Natural killer cell (primary cell): ENCODE measurements at places on chromosomes 5 and 9. TPM values are rescaled to one million over a fixed set of nuclear protein-coding genes. Genes with fewer than 3 reads are reported as not detected.

DNA sequence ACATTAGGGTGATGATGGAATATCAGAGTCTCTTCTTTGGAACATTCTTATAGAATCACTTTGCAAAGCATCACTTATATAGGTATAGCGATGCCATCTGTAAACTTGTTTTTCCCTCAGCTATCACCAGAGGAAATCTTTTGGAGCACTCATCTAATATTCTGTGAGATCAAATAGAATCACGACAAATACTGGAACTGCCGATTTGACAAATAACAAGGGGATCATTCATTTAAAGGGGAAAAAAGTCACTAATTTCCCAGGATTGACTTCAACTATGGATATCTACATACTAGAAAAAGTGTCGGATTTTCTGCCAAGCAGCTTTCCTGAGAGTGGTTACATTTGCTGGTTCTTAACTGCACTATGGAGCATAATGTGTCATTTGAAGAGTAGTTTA, 178.6 kb downstream of the NR2F1-AS1 start:
- no peak overlapping the region for H3K27ac ChIP-seq
- no peaks in the 10 kb centered on the region for H3K4me1 ChIP-seq
- no peaks in the 10 kb centered on the region for H3K27me3 ChIP-seq
- H3K36me3 ChIP-seq: no peaks in the 10 kb centered on the region

DNA sequence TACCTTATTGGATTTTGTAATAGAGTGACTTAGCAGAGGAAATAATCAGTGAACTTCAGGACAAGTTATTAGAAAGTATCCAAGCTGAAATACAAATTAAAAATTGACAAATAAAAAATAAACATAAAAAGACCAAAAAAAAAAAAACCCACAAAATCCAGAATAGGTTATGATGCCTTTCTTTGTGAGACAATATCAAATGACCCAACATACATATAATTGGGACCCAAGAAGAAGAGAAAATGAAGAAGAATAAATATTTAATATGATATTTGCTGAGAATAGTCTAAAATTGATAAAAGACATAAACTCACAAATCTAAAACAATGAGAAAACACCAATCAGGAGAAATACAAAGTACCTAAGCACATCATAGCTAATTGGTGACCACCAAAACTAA, 81.8 kb downstream of the ICE1 start:
- H3K27ac ChIP-seq: no peak overlapping the region
- H3K4me1 ChIP-seq: no peaks in the 10 kb centered on the region
- H3K4me3 ChIP-seq: no peak overlapping the region
- no peak for DNase-seq
- no peaks in the 10 kb centered on the region for H3K36me3 ChIP-seq

DNA sequence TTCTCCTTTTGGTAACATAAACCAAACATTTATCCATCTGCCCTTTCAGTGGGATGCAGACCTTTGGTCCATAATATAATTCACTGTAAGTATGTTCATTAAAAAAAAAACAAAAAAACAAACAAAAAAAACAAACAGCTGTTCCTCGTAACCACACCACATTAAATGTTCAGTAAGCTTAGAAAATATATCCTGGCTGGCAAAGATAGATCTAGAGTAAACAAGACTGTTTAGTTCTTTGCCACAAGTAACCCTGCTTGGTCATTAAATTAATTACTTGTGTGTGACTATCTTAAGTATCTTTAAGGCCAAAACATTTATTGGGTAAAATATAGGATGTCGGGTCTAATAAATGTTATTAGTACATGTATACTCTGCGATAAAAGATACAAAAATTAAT, 1717.1 kb downstream of the EFNA5 start:
- no peak for DNase-seq
- no peak overlapping the region for H3K4me3 ChIP-seq
- no peaks in the 10 kb centered on the region for H3K36me3 ChIP-seq

GRCh38 chr5:36156121-36156601, 4.2 kb downstream of the SKP2 start:
- no peak overlapping the region for H3K27ac ChIP-seq
- H3K4me3 ChIP-seq: no peak overlapping the region
- DNase-seq: no peak
- H3K4me1 ChIP-seq: peaks cover 10% of the 10 kb centered on the region
- H3K36me3 ChIP-seq: peaks cover 25% of the 10 kb centered on the region
- no peaks in the 10 kb centered on the region for H3K27me3 ChIP-seq

- H3K27me3 ChIP-seq: peaks cover 37% of the 10 kb centered on the region
- no peak overlapping the region for H3K4me3 ChIP-seq
These were observed 70.7 kb upstream of the CPLX2 start for GRCh38 chr5:175800656-175801081.

DNA sequence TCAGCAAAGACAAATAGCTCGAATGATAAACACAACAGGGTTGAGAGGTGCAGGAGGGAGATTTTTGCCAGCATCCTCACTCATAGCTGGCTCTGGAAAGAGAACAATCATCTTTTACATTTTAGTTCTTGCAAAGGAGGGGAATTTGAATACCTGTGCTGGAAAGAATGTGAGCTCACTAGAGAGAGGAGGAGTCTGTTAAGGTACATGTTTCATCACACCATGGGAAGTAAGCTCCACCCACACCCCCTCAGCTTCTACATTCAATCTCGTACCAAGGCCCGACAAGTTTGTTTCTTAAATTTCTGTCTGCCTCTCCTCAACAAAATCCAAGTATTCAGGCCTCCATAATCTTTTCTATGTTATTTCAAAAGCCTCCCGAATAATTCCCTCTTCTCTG, 254.6 kb downstream of the BRINP1 start:
- H3K27me3 ChIP-seq: no peaks in the 10 kb centered on the region
- no peak for DNase-seq
- no peaks in the 10 kb centered on the region for H3K36me3 ChIP-seq
- no peaks in the 10 kb centered on the region for H3K4me1 ChIP-seq
- no peak overlapping the region for H3K4me3 ChIP-seq

GRCh38 chr5:172694541-172694940, 53.5 kb downstream of the NEURL1B start:
- H3K27ac ChIP-seq: no peak overlapping the region
- H3K4me1 ChIP-seq: peaks cover 13% of the 10 kb centered on the region
- H3K4me3 ChIP-seq: no peak overlapping the region

ALDH1A1 gene
- 0.57 TPM for total RNA-seq

DDX46 gene
- 67.2 TPM for total RNA-seq

PPP2R2B gene
- 63.7 TPM for total RNA-seq

JMY gene
- 27.6 TPM for total RNA-seq
